ENCODE measurements at places on chromosomes 6 and 20.

GRCh38 chr20:7841971-7842310 is 98.3 kb downstream of the HAO1 start:
- DNase-seq = no peak

DNA sequence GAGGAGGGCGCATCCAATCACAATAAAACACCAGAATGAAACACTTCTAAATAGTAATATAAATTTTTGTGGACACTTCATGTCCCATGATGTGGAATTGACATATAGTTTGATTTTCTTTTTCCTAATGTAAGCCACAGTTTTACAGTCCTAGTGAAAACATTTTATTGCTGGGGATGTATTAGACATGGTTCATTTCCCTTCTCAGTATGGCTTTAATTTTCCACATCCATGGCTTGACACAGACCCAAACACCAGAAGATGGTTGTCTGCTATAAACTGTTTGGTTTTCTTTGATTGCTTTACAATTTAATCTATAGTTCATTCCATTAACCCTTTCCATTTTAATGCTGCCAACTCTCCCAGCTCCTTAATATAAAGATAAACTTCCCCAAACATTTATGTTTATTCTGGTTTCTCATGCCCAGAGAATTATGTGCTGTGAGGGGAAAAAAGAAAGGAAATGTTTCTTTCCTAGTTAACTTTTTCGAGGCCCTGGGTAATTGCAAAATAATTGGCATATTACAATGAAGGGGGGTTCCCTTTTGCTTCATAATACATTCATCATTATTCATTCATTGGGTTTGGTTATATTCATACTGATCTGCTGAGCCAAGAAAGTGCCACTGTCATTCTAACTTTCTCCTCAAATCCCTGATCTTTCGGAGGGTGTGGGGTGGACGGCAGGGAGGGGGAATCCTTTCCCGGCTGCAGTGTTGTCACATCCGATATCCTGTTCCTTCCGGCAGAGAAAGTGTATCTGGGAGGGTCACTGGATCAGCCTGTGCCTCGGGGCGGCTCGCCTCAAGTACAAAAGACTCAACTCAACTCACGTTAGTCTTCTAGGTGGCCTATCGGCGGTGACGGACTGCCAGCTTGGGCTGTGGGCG is 127.6 kb upstream of the TFAP2D start:
- no peak for DNase-seq

GRCh38 chr6:152091201-152091600 is 283.7 kb downstream of the ESR1 start:
- DNase-seq = no peak

GRCh38 chr6:54018722-54019121 is 92.5 kb upstream of the MLIP start:
- no peak for DNase-seq

DNA sequence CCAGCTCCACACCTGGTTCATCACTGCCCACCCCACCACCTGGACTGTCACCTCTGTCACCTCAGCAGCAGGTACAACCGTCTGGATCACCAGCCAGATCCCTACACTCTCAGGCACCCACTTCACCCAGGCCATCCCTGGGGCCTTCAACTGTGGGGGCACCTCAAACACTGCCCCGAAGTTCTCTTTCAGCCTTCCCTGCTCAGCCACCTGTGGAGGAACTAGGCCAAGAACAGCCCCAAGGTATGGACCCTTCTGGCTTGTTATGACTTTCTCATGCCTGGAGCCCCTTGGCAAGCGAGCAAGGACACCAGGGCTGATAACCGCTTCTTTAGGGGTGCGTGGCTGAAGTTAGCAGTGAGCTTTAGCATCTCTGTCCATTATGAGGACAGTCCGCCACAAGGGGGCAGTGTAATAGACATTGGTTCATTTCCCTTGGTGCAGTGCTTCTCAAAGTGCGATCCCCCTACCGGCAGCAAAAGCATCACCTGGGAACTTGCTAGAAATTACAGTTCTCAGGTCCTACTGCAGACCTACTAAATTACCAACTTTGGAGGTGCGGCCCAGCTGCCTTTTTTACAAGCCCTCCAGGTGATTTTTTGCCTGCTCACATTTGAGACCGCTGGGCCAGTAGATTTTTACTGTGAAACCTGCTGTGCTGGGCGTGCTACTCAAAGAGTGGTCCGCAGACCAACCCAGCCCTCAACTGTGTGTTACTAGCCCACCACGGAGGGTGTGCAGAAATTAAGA is 32.5 kb downstream of the PNPLA1 start:
- DNase-seq = peak; percentile 92

- no peak for DNase-seq
These were observed 82.4 kb upstream of the TOX2 start for GRCh38 chr20:43832096-43832816.

GRCh38 chr20:41783423-41784208 is 165.4 kb upstream of the CHD6 start:
- DNase-seq = no peak

DNA sequence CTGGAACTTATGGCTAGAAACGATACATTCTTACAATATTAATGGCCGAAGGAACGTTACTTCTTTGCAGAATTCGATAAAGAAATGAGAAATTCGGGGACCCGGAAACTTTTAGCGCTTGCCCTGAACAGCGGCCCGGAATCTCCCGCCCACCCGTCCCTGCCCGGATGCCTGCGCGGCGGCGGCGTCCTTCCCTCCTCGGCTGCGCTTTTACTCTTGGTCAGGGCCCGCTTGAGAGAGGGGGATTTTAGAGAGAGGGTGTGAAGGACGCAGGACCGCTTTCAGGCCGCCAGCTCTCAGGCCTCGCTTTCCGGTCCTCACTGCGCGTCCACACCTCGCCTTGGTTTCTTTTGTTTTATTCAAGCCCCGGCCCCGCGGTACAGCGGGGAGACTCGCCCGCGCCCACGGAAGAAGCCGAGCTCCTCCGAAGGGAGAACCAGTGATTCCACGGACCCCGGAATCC is 243.7 kb downstream of the ARID1B start:
- no peak for DNase-seq

DNA sequence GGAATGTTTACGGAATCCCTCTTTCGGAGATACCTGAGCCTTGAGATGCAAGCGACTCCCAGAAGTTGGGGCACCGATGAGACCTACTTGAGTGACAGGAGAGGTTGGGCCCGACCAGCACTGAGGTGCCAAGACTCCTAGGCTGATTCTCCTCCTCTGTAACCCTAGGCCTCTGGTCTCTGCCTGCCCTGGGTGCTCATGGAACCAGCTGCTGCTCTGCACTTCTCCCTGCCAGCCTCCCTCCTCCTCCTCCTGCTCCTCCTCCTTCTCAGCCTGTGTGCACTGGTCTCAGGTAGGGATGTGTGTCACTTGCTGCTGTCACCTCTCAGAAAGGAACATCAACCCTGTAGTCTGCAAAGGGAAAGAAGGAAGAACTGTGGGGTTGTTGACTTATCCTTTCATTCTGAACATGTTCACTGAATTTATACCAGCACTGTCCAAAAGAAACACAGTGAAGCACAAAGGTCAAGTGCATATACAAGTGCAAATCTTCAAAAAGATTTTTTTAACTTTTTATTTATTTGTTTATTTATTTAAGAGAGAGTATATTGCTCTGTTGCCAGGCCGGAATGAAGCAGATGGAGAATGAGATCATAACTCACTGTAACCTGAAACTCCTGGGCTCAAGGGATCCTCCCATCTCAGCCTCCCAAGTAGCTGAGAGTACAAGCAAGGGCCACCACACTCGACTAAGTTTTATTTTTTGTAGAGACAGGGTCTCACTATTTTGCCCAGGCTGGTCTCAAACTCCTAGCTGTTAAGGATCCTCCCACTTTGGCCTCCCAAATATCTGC is 913 bp downstream of the BTN2A2 start:
- no peak for DNase-seq

DNA sequence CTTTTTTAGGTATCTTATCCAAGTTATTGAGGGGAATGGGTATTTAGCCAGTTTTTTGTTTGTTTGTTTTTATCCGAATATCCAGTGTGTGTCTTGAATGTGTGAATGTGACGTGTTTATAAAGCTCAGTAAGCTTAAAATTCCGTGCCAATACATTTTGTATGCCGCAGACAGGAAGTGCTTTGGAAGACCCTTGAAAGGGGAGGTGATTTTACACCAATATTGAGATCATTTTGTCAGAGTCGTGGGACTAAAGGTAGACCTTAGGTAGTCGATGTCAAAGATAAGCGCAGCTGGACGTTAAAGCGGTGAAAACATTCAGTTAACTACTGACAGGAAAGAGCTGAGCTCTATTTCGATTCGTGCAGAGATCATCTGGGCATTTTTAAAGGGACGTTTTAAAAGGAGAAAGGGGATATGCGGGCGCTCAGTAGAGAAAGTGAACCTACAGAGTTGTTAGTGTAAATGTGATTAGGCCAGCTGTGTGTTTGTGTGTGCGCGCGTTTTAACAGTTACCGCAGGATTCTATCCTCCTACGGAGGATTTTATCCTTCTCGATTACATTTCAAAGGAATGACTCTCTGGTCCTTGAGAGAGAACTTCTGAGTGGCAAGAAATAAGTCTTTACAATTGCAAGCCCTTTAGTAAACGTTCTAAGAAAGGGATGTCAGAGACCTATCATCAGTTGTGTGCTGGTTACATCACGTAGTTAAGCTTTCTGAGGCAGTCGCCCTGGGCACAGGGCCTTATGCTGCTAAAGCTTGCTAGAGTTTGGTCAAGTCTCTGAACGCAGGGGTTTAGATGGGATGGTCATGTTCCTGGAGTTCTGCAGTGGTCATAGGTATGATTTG is 625 bp upstream of the ECHDC1 start:
- no peak for DNase-seq

DNA sequence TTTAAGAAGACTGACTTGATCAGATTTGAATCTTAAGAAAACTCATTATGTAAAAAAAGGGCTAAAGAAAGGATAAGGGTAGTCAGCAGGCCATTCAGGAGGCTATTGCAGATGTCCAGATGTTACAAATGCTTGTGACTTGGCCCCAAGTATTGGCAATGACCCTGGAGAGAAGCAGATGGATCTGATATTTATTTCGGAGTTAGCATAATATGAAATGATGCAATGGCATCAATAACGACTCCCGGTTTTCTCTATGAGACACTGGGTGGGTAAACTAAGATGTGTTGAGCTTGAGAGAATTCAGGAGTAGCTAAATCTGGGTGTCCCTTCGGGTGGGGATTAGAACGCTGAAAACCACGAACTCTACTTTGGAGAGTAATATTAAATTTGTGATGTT is 149.7 kb downstream of the LAMA2 start:
- no peak for DNase-seq

DNA sequence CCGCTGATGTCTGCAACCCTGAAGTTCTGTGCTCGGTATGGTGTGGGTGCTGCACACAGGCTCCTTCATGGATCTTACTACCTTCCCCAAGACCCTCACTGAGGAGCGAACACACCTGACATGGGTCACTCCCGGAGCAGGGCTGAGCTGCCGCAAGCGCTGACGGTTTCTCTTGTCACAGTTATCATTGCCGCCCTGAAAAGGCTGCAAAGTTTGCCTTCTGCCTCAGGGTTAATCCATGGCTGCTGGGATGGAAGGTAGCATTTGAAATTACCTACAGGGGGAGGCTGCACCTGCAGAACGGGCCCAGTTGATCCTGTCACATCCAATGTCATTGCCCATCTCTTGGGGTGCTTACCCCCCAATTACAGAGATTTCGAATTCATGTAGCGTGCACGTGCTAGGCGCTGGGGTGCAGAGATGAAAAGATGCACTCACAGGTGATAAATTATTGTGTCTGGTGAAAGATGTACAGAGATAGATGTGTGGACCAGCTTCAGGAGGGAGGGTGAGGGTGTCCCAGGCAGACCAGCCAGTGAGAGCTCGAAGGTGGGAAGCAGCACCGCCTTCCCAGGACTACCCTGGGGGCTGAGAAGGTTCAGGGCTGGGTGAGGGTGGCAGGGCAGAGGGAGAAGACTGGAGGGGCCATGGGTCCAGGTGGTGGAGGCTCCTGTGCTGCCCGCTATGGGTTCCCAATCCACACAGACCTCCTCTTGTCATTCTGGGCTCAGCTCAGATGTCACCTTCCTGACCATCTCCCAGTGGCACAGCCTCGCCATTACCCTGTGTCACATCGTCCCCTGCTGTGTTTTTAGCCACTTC is 120.1 kb downstream of the SYCP2 start:
- DNase-seq = no peak

GRCh38 chr6:168536665-168537539 is 95.9 kb downstream of the SMOC2 start:
- DNase-seq = no peak

GRCh38 chr6:6942831-6943230 is 164.9 kb upstream of the RREB1 start:
- no peak for DNase-seq

DNA sequence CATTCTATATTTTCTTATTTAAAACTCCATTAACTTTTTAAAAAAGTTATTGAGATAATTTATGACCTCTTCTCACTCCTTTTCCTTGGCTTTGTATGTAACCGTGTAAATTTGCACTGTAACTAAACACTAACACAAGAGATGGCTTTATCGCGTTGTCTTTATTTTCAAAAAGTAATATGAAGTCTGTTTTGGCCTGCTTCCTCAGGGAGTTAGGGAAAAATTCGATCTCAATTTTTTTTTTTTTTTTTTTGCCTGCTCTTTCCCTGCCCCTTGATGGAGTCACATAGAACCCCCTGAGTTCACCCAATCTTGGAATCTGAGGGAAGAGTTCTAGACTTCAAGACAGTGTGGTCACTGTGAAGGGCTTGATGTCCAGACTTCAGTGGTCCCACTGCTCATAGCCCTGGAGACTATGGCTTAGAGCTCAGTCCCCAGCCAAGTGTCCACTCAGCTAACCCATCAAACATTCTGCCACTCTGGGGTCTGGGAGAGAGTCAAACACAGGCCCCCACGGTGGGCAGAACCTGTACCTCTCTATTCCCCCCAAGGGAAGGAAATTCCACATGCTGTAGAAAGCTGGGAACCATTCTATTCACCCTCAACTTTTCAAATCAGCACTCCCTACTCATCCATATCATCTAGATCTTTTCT is 15.7 kb upstream of the TBC1D22B start:
- DNase-seq = no peak

DNA sequence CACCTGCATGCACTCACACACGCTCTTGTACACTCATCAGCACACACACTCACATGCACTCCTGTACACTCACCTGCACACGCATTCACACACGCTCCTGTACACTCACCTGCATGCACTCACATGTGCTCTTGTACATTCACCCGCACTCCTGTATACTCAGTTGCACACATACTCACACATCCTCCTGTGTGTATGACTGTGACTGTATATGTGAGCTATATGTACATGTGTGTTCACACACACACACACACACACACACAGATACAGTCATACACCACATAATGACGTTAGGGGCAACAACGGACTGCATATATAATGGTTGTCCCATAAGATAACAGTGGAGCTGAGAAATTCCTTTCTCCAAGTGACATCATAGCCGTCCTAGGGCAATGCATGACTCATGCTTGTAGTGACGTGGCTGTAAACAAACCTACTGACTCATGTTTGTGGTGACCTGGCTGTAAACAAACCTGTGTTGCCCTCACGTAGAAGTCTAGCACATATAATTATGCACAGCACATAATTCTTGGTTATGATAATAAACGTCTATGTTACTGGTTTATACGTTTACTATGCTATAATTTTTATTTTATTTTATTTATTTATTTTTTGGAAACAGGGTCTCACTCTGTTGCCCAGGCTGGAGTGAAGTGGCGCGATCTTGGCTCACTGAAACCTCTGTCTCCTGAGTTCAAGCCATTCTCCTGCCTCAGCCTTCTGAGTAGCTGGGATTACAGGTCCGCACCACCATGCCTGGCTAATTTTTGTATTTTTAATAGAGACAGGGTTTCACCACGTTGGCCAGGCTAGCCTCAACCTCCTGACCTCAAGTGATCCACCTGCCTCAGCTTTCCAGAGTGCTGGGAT is 22.8 kb upstream of the TAF4 start:
- DNase-seq = no peak
